Mesenteric fat pad (tissue), 1 donor: ENCODE measurements at places on chromosomes 11 and 22.

GRCh38 chr11:66042227-66042995 is 6.5 kb downstream of the GAL3ST3 start:
- no peak for DNase-seq

GRCh38 chr11:59283825-59284772 is 71.4 kb upstream of the MPEG1 start:
- DNase-seq = no peak

GRCh38 chr11:122812638-122813037 is 25.7 kb upstream of the CRTAM start:
- DNase-seq = no peak

DNA sequence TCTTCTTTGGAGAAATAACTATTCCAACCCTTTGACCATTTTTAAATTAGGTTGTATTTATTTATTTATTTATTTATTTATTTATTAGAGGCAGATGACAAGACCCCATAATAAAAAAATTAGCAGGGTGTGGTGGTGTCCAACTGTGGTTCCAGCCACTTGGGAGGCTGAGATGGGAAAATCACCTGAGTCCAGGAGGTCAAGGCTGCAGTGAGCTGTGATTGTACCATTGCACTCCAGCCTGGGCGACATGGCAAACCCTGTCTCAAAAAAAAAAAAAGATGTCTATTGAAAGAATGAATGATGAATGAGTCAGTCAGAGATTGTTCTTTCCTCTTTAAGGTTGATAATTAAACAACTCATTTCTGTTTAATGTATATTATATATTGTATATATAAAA is 129.6 kb downstream of the WNT11 start:
- DNase-seq = no peak

GRCh38 chr11:119741369-119742262 is 12.6 kb upstream of the NECTIN1 start:
- DNase-seq = no peak

DNA sequence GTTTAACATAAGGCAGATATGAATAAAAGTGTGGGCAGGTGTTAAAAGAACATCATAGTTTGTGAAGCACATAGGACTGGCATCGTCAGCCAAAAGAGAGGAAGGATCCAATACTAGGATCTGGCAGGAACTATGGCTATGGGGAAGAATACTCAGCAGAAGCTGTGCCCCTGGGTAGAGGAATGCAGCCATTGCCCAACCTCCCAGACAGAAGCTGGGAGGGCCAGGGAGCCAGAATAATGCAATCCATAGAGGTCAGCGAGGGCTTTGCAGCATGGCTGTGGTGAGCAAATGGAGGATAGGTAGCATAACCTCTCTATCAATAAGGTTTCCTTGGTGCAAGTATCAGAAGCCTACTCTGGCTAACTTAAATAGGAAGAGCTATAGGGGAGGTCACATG is 11.7 kb upstream of the CSTF3 start:
- DNase-seq = no peak

- no peak for DNase-seq
Observed at GRCh38 chr11:15886866-15887265, 469.5 kb downstream of the SOX6 start.

GRCh38 chr11:117934526-117935307 is 5.5 kb upstream of the TMPRSS13 start:
- DNase-seq = peak; percentile 55

DNA sequence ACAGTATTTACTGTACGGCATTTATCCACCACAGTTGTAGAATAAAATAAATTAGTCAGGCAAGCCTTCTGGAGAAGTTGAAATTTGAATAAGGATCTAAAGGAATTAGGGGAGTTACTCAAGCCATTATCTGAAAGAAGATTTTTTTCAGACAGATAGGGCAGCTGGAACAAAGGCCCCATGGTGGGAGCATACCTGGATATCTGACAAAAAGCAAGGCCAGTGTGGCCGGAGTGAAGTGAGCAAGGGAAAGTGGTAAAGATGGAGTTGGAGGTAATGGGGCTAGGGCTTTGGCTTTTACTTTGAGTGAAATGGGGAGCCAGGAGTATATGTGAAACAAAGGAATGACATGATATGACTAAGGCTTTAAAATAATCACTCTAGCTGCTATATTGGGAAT is 45.7 kb upstream of the PSMA1 start:
- no peak for DNase-seq

DNA sequence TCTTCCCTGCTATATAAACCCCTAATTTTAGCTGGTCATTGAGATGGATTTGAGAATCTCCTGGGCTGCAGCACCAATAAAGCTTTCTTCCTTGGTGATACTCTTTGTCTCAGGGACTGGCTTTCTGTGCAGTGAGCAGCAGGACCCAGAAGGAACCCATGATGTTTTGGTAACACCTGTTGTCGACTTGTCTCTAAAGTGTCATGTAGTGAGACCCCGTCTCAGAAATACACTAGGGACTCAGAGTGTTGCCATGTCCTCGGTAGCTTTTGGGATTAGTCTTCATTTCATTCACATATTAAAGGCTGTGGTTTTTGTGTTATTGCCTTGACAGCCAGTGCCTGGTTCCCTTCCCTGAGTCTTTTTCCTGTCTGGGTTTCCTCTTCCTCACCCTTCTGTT is 1078.7 kb downstream of the TBC1D22A start:
- no peak for DNase-seq

DNA sequence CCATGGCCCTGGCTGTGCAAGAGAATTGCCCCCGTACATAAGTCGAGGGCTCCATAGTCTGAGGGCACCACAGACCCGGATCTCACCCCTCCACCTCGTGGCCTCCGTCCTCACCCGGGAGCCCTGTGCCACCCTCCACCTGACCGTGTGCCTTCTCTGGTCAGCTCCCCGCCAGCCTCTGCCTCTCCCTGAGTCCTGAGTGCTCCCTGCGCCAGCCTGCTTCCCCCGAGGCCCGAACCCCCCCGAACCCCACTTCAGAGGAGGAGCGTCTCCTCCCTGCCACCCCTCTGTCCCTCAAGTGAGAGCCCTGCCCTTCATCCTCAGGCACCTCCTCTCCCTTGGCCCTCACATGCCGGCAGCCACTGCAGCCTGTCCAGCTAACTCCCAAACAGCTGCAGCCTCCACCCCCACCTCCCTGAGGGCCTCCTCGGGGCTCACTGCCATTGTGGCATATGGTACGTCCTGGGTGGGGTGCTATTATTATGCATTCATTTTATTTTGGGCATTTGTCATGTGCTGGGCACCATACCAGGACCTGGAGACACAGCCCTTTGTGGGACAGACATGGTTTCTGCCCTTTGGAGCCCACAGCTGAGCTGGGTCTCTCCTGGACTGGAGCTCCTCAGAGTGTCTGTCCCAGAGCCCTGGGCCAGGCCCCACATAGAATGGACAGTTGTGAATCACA is 67.2 kb downstream of the MYO7A start:
- no peak for DNase-seq

- DNase-seq = no peak
Observed at GRCh38 chr11:85699957-85700741, 14.2 kb upstream of the CCDC89 start.

DNA sequence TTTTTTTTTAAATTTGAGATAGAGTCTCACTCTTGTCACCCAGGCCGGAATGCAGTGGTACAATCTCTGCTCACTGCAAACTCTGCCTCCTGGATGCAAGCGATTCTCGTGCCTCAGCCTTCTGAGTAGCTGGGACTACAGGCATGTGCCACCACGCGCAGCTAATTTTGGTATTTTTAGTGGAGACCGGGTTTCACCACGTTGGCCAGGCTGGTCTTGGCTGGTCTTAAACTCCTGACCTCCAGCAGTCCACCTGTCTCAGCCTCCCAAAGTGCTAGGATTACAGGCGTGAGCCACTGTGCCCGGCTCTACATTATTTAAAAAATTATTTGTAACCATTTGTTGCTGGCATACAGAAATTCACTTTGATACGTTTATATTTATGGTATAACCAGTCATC is 18.6 kb downstream of the EP300 start:
- DNase-seq = no peak

GRCh38 chr11:45096636-45097035 is 49.8 kb upstream of the PRDM11 start:
- no peak for DNase-seq

DNA sequence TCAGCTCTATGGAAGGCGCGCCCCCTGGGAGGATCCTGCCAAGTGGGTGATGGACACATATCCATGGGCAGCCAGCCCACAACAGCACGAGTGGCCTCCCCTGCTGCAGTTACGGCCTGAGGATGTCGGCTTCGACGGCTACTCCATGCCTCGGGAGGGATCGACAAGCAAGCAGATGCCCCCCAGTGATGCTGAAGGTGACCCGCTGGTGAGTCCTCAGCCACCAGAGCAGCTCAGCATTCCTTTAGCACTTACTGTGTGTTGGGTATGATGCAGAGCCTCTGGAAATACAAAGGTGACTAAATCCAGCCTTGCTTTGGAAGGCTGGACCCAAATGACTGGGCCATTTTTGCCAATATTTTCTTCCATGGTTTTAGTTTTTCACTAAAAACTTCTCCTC is 45.7 kb downstream of the DBX1 start:
- DNase-seq = no peak

GRCh38 chr11:45473341-45473895 is 187.3 kb upstream of the SYT13 start:
- peak; percentile 49 for DNase-seq

DNA sequence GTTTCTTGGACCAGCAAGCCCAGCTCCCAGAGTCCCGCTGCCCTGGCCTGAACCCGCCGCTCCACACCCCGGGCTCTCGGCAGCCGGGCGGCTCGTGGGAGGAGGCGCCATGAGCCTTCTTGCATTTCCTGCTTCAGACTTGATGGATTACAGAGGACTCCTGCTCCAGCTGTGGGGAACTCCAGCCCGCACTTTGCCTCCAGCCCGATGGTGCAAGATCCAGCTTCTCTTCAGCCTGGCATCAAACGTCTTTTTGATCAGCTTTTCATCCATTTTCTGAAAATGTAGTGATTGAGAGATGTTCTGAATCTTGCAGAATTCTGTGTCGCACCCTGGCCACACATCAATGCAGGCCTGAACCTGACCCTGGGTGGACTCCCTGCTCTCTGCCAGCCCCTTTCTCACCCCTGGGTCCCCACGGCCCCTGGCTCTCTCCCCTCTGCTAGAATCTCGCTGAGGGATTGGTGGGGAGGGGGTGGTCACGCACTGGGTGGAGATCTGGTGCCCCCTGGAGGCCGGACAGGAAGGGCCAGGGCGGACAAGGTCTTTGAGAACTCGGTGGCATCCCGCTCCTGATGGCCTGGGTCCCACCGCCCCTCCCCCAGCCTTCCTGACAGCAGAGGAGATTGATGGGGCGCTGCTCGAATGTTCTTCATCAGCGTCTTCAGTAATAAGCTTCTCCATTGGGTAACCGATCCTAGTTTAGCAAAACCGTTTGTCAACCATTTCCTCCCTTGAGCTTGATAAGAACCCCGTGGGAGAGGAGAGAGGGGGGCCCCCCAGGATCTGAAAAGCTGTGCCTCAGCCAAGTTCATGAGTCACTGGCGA is 12.1 kb upstream of the NFAM1 start:
- no peak for DNase-seq

- no peak for DNase-seq
Observed at GRCh38 chr11:134466156-134466555, 54.1 kb upstream of the B3GAT1 start.

DNA sequence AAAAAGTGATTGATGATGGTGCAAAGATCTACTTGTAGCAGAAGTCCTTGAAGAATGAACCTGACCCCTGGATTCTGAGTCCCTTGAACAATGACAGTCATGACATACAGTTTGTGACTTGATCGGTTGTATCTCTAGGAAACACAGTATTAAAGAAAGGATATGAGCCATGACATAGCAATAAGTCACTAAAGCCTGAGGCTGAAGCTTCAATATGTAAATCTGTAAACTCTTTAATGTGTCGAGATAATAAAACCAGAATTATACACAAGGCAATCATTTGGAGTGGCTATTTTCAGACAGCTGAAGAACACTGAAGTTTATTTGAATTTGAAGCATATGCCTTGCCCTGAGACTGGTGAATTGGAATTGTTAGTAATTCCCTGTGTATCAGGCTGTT is 911.5 kb upstream of the RAG2 start:
- no peak for DNase-seq

DNA sequence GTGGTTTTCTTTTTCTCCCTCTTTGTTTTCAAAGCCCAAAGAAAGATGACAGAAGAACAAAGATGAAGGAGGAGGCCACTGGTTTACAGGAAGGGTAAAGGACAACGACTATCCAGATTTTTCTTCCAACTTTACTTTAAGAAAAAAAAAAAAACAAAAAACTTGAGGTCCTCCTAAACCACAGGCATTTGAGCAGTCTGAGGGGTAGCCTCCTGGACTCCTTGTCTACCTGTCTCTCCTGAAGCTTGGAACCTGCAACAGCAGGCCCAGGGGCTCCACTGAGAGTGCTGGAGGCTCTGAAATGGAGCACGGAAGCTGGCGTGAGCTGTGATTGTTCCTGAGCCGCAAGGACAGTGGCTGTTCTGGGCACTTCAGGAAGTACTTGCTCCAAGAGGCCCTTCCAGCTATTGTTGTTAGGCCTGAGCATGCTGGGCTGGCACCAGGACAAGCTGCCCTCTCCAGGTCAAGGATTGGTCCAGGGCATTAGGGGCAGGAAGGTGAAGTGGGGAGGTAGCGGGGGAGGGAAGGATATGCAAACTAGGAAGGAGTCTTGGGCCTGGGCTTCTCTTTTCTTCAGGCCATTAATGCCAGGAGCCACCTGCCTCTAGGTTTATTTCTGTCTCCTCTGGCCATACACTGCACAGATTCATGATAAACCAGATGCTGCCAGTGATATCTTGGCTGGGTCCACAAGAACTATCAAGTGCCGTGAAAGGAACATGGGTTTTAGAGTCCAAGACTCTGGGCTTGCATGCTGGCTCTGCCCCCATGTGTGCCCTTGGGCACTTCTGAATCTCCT is 147.3 kb downstream of the CCDC34 start:
- DNase-seq = no peak

DNA sequence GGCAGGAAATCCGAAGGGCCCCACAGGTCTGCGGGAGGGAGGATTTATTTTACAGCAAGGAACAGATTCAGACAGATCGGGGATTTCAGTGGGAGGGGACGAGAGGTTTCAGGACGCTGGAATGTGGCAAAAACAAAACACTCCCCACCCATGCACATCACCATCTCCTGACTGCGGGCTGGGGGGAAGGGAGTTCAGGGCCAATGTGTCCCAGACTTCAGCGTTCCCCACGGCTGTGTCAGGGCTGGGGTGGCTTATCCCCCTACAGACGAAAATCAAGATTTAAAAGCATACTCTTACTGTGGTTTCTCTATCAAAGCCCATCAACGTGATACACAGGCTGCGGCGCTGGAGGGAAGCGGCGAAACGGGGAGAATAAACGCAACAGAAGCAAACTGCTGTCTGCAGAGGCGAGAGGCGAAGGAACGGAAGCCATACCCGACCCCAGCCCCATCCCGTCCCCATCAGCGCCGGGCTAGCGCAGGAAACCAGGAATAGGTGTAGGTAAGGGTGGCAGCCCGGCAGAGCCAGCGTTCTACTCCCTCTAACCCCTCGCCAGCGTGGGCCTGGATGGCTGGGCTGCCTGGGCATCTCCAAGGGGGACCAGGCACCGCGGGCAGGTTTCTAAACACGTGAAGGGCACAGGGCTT is 2.7 kb downstream of the TENM4 start:
- no peak for DNase-seq
